ENCODE measurements at places on chromosomes 1 and 21.

DNA sequence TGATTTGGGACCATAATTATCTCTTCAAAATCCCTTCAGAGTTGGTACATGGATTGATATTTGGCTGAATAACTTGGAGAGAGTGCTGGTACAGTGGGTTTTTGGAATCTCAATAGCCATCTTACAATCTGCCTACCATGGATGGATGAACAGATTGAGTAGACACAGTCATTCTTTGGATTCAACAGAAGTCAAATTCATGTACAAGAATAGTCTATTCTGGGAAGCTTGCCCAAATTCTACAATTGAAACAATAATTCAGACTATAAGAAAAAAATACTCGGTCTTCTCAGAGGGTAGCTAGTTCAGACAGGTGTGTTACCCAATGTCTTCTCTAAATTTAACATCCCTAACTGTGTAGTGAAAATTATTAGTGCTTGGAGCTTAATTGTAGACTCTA lies 574.0 kb downstream of the LRRIQ3 start:
- no peak for DNase-seq

DNA sequence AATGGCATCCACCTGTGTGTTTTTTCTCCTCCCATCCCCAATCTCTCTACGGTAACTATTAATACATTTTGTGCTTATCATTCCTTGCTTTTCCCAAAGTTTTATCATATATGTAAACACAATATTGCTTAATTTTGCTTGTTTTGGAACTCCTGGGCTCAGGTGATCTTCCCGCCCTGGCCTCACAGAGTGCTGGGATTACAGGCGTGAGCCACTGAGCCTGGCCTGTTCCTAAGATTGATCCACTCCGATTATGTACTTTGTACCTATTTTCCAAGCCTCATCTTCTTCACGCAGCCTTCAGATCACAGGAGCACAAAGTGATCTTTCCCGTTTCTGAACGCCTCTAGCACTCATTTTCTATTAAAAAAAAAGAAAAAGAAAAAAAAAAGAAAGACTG lies 45.2 kb downstream of the MEF2D start:
- no peak for DNase-seq

- DNase-seq = no peak
These were observed 48.1 kb downstream of the ACOT7 start for GRCh38 chr1:6345460-6345859.

- no peak for DNase-seq
These were observed 17.4 kb downstream of the NDUFS5 start for GRCh38 chr1:39043513-39043912.

DNA sequence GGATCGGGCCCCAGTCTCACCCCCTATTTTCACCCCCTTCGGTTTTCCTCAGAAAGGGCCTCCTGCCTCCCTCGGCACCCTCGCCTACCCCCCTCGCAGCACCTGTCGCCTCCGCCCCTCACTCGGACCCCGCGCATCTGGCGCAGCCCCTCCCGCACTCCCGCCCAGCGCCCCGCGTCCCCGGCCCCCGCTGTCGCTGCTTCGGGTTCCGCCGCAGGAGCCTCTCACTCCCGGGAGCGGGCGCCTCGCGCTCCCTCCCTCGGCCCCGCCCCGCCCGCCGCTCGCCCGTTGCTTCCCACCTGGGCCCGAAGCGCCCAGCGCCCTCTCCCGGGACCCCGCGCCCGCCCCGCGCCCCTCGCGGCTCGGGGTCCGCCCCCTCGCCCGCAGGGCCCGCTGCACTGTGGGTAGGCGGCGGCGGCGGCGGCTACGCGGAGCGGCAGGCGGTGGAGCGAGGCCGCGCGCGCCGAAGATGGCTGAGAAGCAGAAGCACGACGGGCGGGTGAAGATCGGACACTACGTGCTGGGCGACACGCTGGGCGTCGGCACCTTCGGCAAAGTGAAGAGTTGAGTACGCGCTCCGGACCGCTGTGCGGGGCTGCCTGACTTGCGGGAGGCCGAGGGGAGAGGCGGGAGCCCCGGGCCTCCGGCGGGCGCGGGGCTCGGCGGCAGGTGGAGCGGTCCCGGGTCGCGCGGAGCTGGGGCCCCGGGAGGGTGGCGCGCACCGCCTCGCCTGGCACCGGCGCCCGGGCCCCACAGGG lies at the start of gene PRKAA2:
Gene PRKAA2 (plus strand): TSS at position 396 of the 758 bp plus-strand sequence. CDS start 74 bp downstream, at position 470.
- DNase-seq = no peak

DNA sequence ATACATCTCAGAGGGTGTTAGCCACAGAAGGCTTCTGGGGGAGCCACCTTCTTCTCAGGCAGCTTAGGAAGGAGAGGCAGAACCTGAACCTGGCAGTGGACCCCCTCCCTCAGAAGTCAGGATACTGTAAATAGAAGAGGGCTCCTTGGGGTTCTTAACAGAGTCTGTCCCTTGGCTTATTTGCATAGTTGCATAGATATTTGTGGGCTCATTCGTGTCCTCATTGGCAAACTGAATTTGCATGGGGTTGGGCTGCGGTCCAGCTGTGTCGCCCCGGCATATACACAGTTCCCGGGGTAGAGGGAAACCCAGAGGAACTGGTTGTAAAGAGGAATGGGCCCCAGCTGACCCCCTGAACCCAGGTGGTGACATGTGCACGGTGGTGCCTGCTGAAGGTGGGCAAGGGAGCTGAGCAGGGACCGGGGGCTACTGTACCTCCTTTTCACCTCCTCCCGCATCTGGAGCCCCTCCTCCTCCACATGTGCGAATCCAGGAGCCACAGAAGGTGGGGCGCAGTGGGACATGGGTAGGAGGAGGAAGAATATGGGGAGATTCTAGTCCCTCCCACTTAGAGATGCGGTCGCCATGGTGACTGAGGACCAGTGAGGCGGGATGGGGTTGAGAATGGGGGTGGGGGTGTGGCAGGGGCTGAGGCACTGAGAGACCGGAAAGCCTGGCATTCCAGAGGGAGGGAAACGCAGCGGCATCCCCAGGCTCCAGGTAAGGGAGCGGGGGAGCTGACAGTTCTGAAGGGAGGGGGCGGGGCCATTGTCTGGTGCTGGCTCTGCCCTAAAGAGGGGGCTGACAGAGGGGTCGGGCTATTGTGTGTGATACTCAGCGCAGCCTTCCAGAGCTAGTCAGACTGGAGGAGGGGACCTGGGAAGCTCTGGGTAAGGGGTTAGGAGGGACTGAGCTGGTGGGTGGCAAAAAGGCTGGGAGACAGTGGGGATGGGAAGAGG lies 3.7 kb upstream of the SEMA4A start:
- no peak for DNase-seq

- DNase-seq = no peak
These were observed 5.6 kb downstream of the PRCC start for GRCh38 chr1:156772728-156773497.

DNA sequence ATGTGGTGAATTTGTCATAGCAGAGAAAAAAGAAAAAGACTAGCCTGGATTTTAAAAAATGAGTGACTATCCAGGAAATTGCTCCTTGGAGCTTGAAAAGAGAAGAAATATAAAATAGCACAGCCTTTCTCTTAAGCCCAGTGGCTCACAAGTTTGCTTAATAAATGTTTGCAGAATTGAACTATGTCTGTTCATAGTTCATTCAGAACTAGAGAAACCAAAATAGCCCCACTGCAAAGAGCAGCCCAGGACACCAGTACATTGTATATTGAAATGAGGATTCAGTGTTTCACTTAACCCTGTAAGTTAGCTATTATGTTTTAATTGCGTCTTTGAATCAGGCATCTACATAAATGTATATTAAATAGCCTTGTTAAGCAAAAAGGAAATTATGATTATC lies 88.8 kb downstream of the NR5A2 start:
- DNase-seq = no peak

- no peak for DNase-seq
These were observed 70.5 kb upstream of the CTTNBP2NL start for GRCh38 chr1:112325504-112325903.

DNA sequence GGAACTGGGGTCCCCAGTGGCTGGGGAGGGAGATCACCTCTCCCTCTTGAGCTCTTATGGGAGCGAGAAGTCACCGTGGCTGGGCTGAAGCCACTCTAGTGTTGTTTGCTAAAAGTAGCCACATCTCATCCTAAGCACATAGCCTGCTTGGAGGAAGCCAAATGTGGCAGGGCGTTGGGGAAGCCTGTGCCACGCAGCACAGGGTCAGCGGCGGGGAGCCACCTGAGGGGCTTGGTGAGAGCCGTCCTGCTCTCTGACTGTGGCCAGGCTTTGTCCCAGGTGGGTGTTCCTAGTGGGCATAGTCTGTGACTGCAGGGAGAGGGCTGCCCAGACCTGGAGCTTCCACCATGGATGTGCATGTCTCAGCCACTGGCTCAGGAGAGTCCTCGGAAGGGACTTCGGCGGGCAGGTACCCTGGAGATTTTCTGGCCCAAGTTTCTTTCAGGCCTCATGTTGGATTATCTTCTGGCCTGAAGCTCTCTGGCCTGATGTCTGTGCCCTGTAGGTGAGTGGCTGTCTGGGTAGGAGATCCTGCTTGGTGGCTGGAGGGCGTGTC lies 38.9 kb downstream of the MORN1 start:
- no peak for DNase-seq

GRCh38 chr21:44492567-44493385 lies 37.5 kb downstream of the LRRC3 start:
- DNase-seq = no peak

GRCh38 chr1:78682496-78682895 lies 32.9 kb downstream of the IFI44 start:
- DNase-seq = no peak

DNA sequence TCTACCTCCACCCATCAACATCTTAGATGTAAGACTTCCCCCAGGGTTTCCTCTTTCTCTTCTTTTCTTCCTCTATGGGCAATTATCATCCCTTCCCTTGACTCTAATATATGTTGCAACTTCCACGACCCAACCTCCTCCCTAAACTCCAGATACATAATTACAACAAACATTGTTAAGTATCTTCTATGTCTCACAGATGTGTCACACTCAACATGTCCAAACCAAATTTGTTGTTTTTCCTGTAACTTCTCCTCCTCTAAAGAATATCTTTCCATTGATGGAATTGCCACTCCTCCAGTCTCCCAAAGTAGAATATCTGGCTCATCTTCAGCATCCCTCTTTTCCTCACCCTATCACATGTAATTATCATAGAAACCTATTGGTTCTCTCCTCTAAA lies 314.2 kb downstream of the RWDD3 start:
- DNase-seq = no peak

DNA sequence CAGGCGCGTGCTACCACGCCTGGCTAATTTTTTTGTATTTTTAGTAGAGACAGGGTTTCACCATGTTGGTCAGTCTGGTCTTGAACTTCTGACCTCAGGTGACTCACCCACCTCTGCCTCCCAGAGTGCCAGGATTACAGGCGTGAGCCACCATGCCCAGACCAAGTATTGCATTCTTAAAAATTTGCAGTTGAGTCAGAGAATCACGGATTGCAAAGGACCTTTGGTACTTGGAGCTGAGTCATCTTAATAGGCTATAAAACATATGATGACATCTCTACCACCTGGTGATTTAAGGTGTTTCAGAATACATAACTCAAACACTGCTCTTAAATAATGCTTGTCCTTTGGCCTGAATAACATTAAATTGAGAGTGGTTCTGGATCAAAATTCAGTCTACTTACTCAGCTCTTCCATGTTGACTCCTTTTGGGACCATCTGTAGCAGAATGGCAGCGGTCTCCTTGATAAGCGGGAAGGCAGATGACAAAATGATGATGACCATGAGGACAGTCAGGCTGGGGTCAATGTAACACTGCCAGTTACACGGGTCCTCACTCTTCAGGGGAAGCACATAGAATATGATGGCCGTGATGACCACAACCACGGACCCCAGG lies 10.4 kb downstream of the SLC30A10 start:
- DNase-seq = no peak

DNA sequence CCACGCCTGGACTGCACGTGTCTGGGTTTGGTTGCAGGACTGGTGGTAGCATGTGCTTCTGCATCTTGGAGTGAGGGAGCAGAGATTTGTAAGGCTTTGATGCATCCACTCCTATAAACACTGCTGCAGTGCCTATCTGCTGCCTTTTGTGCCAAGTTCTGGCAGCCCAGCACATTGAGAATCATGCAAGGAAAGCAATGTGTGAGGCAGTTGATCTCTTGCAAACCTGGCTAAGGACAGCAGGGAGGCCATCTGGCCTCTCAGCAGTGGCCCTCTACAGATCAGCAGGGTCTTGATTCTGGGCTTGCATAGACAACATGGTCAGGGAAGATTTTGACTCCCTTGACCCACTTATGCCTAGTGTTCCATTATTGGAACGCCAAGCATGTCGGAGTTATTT lies 81.2 kb upstream of the COA6 start:
- no peak for DNase-seq

- no peak for DNase-seq
These were observed 12.4 kb upstream of the FCGR2A start for GRCh38 chr1:161492827-161493226.

DNA sequence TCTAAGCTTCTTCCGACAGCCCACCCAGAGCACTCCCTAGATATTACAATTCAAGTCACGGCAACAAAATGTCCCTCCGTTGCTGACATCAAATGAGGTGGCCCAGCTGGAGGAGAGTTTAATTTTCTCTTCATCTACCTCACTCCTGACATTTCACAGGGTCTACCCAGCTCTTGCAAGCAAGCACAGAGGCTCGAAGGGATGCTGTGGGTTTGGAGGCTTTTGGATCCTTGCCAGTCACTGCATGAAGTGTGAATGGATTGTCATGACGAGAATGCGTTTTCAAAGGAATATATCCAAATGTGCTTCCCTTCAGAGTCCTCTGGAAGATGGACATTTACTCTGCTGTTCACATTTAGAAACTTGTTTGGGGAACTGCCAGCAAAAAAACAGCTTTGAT lies 33.5 kb downstream of the CAPN8 start:
- no peak for DNase-seq

DNA sequence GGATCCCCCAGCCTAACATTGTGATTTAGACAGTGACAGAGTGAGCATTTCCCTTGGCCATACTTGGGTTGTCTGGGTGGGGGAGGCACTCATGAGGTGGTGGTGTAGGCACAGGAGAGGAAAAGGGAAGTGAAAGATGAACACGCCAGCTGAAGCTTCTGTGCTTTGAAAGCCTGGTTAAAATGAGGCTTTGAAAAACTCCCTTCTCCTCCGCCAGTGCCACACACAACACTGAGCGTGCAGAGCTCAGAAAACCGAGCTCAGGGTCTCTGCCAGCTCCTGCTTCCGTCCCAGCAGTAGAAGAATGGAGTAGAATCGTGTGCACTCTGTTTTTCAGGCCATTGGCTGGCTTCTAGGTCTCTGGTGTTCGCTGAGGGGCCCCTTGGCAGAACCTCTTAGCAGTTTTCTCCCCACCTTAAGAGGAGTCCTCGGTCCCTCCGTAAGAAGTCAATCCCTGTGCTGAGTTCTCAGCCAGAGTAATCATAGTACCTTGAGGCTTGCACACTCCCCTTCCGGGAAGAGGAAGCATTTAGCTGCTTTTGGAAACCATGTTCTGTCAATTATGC lies 12.9 kb downstream of the PLEKHM2 start:
- DNase-seq = no peak

Measured in kidney epithelial cell (primary cell).